ENCODE measurements at places on chromosomes 4 and X.

GRCh38 chr4:86014599-86014998 is 345.3 kb downstream of the MAPK10 start:
- ATAC-seq, result peak; percentile 76

- no peak for ATAC-seq
Measured at GRCh38 chr4:139022835-139023234, 7.3 kb downstream of the NOCT start.

DNA sequence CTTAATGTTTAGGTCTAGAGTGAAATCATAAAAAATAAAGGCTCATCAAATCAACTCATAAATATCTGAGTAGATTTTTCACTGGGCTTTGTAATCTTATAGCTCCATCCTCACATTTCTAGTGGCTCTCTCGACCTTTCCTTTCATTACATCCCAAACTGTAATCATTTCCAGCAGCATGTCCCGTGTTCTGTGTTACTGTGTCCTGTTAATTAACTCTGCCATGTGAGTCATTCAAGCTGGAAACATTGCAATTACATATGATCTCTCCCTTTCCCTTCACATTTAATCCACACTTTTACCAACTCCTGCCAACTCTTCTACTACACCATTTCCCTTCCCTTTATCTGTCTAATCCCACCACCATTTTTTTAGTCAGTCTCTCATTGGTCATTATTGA is 75.5 kb downstream of the UGT8 start:
- no peak for ATAC-seq

DNA sequence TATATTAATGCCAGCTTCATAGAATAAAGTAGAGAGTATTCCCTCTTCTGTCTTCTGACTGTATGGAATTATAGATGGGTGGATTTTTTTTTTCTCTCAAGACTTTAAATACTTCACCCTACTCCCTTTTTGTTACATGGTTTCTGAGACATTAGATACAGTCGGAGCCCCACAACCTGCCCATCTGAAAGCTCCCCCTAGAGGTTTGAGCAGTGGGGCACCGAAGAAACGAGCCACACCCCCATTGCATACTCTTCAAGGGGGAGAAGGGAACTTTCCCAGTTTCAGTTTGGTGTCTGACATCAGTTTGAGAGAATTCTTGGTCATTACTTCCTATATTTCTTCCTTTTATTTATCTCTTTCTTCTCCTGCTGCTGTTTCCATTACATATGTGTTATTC is 437.6 kb upstream of the AGA start:
- ATAC-seq, result no peak

- ATAC-seq, result no peak
Measured at GRCh38 chr4:31793907-31794306, 1073.7 kb downstream of the PCDH7 start.

- ATAC-seq, result no peak
Measured at GRCh38 chr4:53986062-53986461, 78.3 kb downstream of the CHIC2 start.

DNA sequence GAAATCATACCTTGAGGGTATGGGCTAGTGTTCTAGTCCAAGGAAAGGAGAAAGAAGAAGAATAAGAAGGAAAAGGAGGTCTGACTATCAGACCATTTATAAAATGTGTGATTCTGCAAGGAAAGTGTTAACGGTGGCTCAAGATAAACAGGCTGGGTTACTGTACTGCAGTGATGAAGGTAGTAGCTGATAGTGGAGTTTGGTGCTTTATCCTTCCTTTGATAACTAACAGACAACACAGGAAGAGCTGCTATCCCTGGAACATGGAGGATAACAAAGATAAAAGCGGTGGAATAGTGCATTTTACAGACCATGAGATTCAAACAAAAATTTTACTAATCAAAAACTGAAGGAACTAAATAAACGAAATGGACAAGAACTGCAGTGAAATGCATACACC is 2.6 kb downstream of the UNC5C start:
- ATAC-seq, result no peak

DNA sequence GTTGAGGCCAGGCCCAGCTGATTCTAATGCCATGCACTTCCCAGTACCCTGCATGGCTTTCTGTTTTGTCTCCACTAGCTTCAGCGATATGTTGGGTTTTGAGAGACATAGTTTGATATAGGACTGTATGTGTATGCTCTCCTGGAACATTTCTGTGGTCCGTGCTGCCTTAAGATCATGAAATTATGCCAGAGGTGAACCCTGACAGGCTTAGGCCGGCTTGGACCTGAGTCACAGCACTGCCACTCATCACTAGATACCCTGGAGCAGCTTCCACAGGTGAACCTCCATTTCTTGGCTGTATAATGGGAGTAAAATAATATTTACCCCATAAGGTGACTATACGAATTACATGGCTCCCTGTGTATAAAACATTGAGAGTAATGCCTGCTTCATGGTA is 6.4 kb downstream of the SGMS2 start:
- ATAC-seq, result no peak

- no peak for ATAC-seq
Measured at GRCh38 chr4:41155194-41155830, 59.0 kb downstream of the APBB2 start.

- ATAC-seq, result no peak
Measured at GRCh38 chr4:53505947-53506346, 85.3 kb downstream of the LNX1 start.

DNA sequence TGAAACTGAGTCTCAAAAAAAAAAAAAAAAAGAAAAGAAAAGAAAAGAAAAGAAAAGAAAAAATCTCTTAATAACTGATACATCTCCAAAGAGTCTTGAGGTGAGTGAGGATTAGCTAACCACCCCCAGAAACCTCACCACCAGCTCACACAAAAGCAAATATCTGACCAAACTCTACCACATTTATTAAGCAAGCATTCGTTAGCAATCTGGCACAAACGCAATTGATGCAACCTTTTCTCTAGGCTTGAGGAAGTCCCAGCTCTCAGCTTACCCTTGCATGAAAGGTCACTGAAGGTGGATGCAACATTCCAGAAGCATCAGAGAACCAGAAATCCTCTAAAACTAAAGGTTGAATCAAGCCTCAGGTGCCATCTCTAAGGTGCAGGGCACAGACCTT is 231.9 kb upstream of the BCOR start:
- no peak for ATAC-seq

DNA sequence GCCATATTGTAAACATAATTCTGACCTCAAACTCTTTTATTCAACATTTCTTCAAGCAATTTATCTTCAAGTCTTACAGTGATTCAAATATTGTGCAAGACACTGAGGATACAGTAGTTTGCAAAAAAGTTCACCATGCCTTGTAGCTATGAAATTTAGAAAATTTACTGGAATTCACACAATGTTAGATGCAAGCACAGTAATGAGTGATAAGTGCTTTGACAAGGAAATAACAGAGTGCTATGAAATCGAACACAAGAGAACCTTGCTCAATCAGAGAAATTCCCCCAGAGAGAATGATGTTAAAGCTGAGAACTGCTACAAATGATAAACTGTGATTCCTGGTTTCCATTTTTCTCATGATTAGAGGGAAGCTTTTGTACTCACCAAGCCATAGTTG is 952.9 kb downstream of the FAT4 start:
- no peak for ATAC-seq

- ATAC-seq, result no peak
Measured at GRCh38 chr4:25308306-25308705, 4.3 kb upstream of the ZCCHC4 start.

DNA sequence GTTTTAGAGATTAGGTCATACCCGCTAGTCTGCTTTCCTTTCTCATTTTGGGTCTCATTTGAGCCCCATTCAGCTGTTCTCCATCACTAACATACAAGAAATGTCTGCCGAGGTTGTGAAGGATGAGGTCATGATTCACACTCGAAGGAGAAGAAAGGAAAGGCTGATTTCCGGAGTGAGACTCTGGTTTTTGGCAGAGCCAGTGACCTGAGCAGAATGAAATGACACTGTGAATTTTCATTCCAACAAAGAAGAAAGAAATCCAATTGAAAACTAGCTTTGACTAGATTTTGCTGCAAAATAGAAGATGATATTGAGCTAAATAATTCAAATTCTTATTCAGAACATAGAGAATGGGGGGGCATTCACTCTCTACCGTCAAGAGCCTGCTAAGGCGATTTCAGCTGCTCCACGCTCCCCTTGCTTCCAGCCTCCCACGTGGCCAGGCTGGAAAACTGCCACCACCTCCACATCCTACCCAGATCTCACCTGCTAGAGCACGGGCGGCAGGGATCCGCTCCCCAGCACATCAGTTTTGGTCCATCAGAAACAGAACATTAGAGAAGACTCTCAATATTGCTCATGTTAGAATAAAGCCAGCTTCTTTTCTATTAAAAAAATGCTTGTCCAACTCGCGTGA is 39.0 kb downstream of the F11 start:
- no peak for ATAC-seq

- ATAC-seq, result no peak
Measured at GRCh38 chr4:20840648-20841190, 140.5 kb downstream of the PACRGL start.

DNA sequence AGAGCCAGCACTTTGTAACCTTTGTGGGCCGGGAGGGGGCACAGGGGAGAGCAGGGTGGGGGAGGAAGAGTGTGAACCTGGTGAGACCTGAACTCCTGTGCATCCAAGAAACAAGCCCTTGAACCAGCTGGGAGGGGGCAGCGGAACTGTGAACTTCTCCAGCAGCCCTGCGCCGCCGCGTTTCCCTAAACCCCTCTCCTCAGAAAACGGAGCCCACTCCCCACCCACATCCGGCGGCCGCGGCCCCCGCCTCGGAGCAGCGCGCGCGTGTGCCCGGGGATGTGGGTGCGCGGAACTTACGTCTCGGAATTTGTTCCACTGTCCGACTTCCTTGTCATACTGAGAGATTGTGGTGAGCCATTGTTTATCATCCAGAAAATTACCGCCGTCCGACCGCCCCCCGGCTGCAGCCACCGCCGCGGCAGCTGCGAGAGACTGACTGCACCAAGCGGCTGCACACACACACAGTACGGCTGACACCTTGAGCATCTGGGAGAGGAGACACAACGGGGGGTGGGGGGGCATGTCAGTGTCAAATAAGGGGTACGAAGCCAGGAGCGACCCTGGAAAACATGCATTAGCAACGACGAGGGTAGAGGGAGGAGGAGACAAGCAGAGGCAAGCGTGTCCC is 494 bp downstream of the SPOCK3 start:
- ATAC-seq, result peak; percentile 42

GRCh38 chrX:18170910-18171309 is 49.8 kb downstream of the BEND2 start:
- no peak for ATAC-seq

DNA sequence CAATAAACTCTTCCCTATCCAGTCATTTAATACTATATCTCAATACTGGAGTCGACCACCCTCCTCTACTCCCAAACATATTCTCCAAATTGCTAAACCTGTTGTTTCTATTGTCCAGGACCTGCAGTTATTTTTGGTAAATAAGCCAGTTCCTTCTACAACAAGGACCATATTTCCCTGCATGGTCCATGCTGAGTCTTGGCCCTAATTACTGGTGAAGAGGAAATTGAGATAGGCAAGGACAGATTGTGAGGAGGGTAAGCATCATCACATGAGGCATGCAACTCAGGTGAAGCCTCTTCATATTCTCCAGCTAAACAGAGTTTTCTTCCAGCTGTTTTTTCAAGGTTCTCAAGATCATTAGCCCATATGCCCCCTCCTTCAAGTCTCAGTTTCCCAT is 1193.6 kb downstream of the RAPGEF2 start:
- no peak for ATAC-seq

DNA sequence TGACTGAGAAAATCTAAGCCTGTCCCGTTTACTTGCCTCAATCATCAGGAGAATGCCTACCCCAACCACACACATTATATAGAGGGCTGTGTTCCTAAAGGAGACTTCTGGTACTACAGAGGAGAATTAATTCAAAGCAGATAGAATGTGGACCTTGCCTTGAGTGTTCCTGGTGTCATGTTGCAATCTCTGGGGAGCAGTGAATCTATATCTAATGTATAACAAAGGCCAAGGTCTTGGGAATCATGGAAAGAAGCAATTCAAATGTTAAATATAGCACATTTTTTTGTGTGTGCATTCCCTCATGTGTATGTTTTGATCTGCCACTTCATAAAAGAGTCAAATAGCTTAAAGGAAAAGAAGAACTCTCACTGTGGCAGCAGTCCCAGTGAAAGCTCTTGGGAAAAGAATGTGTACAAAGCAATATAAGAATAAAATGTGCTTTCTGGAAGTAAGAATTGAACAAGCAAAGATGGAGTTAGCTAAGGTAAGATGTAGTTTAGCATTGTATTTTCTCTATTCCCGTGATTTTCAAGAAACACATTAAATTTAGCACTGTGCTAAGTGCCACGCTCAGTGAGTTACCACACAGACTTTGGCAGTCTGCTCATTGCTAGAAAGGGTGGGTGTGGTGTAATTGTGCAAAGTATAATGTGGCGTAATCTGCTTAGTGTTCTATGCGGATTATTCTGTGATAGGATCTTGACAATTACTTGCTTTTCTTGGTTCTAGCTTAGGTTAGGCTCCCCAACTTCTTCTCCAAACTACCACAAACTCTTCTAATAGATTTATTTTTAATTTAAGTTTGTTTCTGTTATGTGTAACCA is 13.7 kb downstream of the ADH6 start:
- no peak for ATAC-seq

DNA sequence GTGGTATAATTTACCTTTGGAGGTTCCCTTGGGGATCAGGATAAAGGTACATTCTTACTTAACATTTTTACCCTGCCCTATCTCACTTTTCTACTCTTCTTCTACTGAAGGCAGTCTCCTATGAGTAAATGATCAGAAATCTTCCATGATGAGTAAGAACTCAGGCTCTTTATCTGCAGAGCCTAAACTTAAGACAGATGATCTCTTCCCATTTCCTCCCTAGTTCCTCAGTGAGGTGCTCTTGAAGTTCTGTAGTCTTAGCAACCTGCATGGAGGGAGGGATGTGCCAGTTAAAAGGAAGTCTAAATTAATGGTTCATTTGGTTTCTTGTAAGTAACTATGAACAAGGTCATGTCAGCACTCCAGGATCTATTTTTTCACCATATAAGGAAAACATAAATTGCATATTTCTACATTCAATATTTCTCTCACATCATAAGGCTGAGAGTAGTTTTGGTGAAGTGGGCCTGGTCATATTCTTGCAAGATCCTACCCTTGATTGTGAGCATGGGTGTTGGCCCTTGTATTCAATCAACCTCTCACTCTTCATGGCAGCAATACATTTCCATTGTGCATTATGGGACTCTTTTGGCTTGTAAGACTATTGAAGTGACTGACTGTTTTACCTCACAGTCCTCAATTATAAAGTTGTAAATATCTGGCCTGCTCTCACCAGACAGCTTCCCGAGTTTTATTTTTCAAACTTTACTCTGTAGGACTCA is 295.5 kb downstream of the SLC7A11 start:
- peak; percentile 16 for ATAC-seq

- no peak for ATAC-seq
Measured at GRCh38 chr4:24867251-24867650, 45.6 kb downstream of the CCDC149 start.

All from stimulated activated memory B cell treated with anti-CD40 and anti-IgM and Interleukin-4, amounts not matched to agents 10 μg/mL and 1 μg/mL and 100 μg/mL, for 72 hours (primary cell).